ENCODE measurements at places on chromosomes 12 and 14. TPM values are rescaled to one million over a fixed set of nuclear protein-coding genes. Genes with fewer than 3 reads are reported as not detected.
A peak's percentile ranks its signal among the peaks of the same experiment; 100 is the strongest.

DNA sequence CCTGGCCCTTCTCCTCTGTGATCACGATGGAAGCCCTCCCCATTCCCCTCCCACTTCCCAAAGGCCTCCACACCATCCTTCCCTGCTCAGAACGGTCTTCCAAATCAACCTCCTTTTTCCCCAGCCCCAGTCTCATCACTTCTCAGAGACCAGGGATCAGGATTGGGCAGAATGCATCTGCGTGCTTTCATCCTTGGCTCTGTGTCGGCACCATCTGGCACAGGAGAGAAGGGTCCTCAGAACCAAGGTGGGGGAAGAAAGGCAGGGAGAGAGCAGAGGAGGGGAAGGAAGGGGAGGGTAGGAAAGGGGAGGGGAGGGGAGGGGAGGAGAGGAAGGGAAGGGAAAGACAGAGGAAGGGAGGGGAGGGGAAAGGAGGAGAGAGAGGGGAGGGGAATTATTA is 52.4 kb upstream of the FICD start:
- no peak for DNase-seq

DNA sequence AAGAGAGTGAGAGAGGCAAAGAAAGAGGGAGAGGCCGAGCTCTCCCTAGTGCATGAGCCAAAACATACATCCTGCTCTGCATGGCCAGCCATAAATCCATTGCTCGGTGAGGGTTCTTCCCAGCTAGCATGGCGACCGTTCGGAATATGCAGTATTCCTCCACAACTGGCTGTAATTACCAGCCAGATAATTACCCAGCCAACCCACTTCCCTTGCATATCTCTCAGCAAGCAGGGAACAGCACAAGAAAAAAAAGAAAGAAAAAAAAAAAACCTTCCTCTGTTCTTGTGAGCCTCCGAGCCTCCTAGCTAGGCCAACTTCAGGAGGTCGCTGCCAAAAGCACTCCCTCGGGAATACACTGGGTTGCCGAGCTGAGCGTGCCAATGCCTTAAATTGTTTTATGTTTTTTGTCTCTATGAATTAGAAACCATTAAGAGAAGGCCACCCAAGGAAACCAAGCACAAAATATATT is 567.9 kb downstream of the MED13L start:
- peak; percentile 27 for DNase-seq

DNA sequence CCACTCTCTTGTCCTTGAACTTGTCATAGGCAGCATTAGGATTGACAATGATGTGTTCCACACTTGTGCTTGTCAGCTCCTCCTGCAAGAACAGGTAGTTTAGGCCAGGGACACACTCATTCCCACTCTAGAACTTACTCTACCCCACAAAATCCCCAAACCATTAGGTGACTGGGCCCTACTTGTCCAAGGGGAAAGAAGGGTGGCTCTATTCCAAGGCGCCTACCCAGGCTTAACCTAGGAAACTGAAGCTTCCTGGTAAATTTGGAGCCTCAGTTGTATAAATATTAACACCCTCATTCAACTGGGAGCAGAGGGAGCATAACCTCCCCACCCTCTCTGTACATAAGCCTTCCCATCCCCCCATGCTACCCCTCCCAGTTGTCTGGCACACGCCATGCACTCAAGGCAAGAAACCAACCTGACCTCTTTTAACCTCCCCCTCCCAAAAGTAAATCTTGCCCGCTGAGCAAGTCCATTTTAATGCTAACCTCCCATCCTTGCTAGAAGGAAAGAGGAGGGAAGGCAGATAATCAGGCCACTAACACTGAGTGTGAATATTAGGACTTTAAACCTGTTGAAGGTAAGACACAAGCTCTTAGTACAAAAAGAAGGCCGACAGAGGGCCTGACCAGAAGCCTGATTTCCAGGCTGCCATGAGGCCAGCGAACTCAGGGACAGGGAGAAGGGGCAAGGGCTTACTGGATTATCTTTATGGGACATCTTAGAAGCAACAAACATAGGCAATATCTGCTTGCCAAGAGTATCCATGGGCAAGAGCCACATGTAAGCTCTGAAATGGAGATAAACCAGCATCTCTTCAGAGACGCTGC is 11.0 kb downstream of the DCTN2 start:
- DNase-seq, result peak; percentile 46

The SMIM41 gene
- total RNA-seq, result 0.46 TPM

The CCDC38 gene
- total RNA-seq, result not detected

DNA sequence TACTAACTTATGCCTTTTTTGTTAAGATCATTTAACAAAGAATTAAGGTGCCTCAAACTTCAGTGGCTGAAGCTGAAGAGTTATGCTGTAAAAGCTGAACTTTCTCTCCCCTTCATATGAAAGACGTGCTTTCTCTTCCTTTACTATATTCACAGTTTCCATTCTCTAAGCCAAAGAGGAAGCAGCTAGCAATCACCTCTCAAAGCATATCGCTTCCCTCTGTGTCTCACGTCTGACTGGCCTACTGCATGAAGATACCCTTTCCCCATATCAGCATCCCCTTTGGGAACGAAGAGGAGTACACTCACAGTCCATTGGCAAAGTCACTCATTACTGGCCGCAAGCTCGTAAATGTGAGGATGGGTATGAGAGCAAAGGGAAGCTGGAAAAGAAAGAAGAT is 34.9 kb downstream of the SLC11A2 start:
- no peak for DNase-seq

The GPR84 gene
- 1.8 TPM for total RNA-seq

- no peak for DNase-seq
Measured at GRCh38 chr12:76563061-76563460, 3.5 kb upstream of the OSBPL8 start.

The ARHGDIB gene
- 86.1 TPM for total RNA-seq

DNA sequence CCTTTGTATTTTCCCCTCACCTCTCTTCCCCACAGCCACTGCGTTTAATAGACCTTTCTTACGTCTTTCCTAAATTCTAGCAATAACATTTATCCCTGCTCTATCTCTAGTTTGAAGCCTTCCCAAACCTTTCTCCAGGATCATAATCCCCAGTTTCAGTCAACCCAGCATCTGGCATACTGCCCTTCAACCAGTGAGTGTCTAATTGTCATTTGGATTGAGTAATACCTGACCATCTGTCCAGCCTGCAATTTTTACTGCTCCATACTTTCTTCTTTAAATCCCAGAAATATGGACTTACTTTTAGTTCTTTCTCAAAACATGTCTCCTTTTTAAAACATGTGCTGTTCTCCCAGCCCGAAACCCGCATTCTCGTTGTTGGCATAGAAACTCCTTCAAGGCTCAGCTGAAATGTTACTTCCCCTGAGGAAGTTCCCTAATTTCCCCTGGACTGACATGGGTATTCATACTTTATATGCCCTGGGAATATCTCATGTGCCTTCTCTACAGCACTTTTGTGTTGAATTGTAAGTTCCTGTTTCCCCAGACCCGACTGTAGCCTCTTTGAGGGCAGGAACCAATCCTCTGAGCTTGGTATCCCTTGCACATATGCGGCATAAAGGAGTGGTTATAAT is 65.1 kb upstream of the ETV6 start:
- no peak for DNase-seq

DNA sequence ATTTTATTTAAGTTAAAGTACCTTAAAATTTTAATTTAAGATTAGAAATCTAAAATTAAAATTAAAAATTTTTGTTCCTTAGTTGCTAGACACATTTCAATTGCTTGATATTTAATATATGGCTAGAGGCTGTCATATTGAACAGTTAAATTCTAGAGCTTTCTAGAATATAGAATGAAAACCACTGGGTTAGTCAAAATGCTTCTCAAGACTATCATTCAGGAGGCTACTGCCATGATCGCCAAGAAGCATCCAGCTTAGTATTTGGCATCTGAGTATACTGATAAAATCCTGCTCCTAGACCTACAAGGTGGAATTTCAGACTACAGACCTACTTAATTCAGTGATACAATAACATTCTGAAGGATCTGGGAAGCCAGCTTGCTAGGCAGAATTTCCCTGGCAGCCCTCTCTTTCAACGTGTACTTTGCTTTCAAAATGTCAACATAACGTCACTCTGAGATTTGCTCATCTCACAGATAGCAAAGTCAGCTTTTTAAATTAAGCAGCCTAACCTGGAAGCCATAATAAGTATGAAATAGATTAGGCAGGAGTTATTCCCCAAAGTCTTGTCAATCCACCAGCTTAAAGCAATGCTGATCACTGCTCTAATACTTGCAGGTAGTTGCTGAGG is 525.8 kb downstream of the FSCB start:
- no peak for DNase-seq

GRCh38 chr12:46518729-46519128 is 146.2 kb upstream of the SLC38A2 start:
- no peak for DNase-seq

- no peak for DNase-seq
Measured at GRCh38 chr12:14960548-14961465, 594 bp downstream of the ARHGDIB start.

GRCh38 chr12:6262211-6262610 is 48.3 kb upstream of the PLEKHG6 start:
- no peak for DNase-seq

The KLRG1 gene
- 3.3 TPM for total RNA-seq

The CCDC197 gene
- total RNA-seq, result not detected

The SOAT2 gene
- total RNA-seq, result 0.75 TPM

DNA sequence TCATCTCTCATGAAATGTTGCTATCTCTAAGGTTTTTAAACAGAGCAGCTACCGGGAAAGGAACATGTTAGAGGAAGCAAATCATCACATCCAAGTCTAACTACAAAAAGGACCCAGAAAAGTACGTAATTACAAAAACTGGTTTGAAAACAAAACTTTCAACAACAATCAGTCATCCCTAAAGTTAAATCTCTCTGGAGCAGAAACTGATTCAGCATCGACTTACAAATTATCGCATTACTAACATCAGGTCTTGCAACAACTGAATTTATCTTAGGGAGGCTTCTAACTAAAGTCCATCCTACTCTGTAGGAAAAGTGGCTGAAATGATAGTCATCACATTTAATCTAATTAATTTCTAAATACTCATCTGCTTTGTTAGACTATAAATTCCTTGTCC is 137.0 kb downstream of the MED13L start:
- DNase-seq, result no peak

DNA sequence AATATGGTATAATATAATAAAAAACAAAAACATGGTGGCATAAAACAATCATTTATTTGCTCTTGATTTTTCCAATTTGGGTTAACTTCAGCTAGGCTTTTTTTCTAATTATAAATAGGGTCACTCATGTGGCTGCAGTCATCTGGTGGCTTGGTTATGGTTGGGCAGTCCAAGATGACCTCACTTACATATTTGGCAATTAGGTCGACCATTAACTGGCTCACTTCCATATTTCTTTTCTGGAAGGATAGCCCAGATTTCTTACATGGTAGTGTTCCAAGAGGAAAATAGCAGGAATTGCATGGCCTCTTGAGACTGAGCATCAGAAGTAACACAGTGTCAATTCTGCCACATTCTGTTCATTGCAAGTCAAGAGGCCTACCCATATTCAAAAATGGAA is 153.4 kb downstream of the FUT8 start:
- no peak for DNase-seq

The CEBPE gene
- total RNA-seq, result 0.20 TPM

- no peak for DNase-seq
Measured at GRCh38 chr14:106875503-106875902, 1349.1 kb downstream of the TMEM121 start.

GRCh38 chr12:116539905-116540482 is 19.2 kb upstream of the MAP1LC3B2 start:
- peak; percentile 33 for DNase-seq

GRCh38 chr12:73110816-73111215 is 838.6 kb downstream of the TRHDE start:
- DNase-seq, result no peak

GRCh38 chr12:91617818-91618217 is 435.2 kb upstream of the DCN start:
- no peak for DNase-seq

DNA sequence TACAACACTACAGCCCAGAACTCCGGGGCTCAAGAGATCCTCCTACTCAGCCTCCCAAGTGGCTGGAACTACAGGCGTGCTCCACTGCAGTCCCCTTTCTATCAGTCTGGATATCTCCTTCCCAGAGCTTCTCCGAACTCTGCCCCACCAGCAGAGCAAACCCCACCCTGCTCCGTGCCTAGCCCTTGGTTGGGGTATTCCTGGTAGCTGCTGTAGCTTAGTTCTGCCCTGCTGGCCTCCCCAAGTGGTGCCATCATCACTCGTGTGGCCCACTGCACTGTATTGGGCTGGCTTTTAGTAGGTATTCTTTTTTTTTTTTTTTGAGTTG is 9.5 kb downstream of the HSP90AA1 start:
- no peak for DNase-seq

DNA sequence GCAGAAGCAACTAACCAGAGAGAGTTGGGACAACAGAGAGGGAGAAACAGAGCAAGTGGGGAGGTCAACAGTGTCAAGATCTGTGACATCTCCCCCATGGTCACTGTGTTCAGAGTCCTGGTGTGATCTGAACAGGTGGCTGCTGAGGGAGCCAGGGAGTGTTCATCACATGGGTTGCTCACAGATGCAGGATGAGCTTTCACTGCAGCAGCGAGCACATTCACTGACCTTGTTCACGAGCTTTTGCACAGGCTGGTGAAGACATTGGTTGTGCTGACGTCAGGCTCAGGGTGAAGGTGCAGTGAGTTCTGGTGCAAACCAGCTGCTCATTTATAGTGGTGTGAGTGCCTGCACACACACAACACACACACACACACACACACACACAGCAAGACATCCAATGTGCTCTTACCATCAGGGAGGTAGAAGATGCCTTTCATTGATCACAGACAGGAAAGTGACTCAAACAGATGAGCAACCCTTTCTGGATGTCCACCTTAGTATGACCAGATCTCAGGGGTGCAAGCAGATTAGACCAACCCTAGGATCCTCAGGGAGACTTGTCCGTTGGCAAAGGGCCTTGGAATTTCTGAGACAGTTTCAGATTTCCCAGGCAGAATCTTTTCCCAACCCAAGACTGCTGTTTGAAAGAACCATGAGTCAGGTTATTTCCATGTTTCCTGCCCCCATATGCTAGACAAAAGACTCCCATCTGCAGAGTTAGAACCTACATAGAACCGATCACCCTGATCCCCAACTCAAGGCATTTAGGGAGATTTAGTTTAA is 44.3 kb upstream of the OR10AD1 start:
- no peak for DNase-seq

The C1S gene
- total RNA-seq, result 319 TPM

DNA sequence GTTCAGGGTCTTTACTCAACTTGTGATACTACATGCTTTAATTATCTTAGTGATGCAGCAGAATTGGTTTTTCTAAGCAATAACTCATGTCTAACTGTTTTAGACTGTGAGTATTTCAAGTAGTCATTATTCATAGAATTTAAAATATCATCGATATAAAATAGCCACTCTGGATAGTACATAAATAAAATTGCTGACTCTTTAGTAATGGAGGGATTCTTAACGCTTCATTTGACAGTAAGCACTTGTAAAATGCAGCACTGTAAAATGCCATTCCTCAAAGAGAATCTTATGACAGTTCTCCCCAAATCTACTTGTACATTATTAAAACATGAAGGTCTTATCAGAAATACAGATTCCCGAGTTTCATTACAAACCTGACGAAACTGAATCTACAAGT is 262.8 kb upstream of the LRFN5 start:
- no peak for DNase-seq

DNA sequence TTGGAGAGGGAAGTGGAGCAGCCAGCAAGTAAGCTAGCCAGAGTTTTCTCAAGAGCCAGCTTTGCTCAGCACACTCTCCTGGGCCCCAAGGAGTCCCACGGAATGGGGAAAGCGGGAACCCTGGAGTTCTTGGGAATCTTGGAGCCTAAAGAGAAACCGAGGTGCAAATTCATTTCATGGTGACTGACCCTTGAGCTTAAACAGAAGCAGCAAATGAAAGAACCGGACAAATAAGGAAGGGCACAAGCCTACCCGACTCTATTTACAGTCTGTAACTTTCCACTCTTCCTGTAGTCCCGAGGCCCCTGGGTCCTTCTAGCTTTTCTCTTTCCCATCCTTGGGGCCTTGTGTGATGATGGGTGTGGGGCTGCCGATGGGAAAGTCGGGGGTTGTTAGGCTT is 18.1 kb upstream of the TIGAR start:
- DNase-seq, result no peak

Data from mucosa of gallbladder (tissue), 1 donor.